Activated T-cell treated with anti-CD3 and anti-CD28 coated beads, Interleukin-2, amount 50 U/mL, for 1 hour (primary cell): ENCODE measurements at places on chromosomes 1 and 21.
A peak's percentile ranks its signal among the peaks of the same experiment; 100 is the strongest.

DNA sequence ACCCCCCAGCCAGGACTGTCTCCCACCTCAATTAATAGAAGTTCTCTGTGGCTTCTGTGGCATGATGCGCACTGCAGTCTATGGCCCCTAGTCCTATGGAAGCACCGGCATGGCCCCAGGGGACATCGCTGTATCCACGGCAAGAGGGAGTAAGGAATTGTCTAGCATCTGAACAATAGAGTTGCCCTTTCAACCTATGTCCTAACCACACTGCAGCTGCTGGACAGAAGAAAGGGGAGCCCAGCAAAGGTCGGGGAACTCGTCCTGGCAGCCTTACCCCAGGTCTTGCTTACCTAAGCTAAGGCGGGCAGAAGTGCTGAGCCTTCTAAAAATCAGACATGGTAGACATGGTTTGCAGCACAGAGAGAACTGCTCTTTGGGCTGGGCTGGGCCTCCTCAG, 103.3 kb upstream of the EDN2 start:
- DNase-seq, result no peak

DNA sequence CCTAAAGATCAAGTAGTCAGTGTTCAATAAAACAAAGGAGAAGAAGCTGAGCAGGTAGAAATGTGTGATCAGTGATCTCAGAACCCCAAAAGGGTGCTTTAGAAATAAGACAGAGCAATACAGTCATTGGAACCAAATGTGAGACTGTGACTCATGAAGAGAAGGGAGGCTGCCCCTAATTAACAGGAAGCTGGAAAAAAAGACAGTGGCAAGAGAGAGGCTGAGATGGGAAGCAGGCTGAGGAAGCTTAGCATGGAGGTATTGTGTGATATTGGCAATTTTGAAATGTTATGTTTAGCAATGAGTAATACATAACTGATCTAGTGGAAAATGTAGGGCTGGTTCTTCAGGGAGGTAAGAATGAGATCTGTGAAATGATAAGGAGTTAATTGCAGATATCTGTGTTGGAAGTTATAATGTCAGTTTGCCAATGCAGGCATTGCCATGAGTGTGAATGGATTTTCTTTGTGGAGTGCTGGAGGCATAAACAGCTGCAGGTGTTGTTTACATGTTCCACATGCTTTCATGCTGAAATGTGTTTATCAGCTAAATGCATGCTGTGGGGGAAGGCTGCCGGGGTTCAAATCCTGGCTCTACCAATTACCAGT, 90.6 kb upstream of the CACNA1E start:
- no peak for DNase-seq

- DNase-seq, result no peak
These were observed 147.7 kb downstream of the FCRL5 start for GRCh38 chr1:157404614-157405013.

DNA sequence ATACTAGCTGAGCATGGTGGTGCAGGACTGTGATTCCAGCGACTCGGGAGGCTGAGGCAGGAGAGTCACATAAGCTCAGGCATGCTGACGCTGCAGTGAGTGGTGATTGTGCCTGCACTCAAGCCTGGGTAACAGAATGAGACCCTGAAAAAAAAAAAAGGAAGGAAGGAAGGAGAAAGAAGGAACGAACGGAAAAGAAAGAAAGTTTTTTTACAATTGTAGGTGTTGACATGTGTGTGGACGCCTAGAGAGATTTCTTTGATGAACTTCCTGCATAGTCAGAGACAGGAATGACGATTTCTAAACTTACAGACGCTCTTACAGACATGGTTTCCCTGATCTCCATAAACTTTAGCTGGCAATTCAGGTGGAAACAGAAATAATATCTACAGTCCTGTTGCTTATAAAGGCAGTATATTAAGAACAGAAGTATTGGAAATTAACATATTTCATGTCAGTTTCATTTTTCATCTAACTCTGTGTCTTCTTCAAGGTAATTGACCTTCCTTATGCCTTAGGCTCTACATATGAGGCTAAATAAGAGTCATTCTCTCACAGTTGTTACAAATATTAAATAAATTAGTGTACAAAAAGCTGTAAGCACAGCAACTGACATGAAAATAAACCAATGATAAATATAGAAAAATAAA, 4.1 kb downstream of the SAMSN1 start:
- peak; percentile 41 for DNase-seq
